ENCODE measurements at places on chromosomes 6 and 20.

GRCh38 chr20:36153736-36154699 is 522 bp upstream of the EPB41L1 start:
- peak; percentile 51 for DNase-seq

DNA sequence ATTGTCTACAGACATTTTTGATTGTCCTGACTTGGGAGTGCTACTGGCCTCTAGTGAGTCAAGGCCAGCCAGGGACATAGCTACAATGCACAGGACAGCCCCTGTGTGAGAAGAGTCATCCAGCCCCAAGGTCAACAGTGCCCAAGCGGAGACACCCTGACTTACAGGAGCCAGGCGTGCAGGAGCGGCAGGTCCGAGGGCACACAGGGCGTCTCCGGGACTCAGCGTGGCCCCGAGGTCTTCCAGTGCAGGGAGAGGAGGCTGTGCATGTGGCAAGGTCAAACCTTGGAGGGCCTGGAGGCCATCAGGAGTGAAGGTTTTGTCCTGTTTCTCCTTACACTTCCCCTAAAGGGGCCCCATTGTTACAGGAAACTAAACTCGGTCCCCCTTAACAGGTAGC is 41.3 kb upstream of the QKI start:
- no peak for DNase-seq

- no peak for DNase-seq
Observed at GRCh38 chr6:18349386-18349785, 37.8 kb upstream of the RNF144B start.

DNA sequence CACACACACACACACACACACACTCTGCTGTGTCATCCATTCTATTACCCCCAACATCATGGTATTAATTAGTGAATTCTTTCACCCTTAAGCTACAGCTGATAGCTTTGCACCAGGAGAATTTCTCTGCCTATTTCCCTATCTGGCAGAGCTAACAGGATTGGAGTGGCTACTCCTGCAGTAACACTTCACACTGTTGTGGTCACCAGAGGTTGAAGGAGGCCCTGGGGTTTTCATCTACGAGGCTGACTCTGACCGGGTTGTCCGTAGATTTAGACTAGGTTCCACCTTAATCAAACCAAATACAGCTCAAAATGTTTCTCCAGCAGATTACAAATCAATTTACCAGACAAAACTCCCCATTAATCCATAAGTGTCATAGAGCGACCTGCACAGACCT is 69.2 kb upstream of the RIPOR2 start:
- DNase-seq, result no peak

DNA sequence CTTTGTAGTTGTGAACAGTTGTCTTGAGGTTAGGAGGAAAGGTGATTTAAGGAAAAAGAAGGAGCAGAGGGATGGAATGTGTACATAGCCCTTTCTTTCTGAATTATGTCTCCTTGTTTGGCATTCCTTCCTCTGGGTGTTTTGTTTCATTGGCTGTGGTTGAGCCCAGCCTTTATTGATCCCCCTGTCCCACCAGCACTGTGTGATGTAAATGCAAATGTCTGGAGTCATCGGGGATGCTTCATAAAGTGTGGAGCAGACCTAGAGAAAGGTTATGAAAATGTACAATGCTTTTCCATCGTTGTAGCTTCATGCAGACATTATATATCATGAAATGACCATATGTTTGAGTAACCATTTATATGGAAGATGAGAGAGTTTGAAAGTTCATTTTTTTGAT is 164.5 kb downstream of the PLCB1 start:
- no peak for DNase-seq

GRCh38 chr6:26543953-26544352 is 5.8 kb downstream of the HMGN4 start:
- no peak for DNase-seq

GRCh38 chr6:83221276-83221675 is 28.1 kb downstream of the RWDD2A start:
- peak; percentile 59 for DNase-seq

DNA sequence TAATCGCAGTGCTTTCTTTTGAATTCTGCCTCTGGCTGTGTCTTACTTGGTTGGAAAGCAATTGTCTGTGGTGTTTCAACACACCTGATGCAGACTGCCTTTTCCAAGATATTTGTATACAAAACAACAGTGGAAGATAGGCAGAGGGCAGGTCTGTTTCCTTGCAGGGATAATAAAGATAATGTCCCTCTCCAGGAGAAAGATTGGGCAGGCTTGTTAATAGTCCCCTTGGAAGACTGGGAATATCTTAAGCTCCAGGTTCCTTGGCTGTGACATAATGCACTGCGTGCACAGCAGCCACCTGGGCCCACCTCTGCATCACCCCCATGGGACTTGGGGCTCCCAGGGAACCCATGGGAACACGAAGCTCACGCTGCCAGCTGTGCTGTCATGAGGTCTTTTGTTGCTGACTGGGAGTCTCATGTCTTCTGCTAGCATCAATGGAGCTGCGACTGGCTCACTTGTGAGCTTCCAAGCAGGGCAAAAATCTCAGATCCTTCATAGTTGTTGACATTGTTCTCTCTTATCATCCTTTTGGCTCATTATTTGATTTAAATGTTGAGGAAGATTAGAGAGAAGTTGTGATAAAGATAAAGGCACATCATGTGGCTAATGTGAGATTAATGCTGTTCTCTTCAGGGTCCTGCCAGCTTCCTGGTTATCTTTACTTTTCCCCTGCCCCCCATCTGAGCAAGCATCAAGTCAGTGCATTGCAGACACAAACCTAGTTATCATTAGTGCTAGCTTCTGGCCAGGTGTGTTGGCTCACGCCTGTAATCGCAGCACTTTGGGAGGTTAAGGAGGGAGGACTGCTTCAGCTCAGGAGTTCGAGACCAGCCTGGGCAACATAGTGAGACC is 107.1 kb upstream of the ASF1A start:
- no peak for DNase-seq

- no peak for DNase-seq
Observed at GRCh38 chr20:10194166-10194565, 24.5 kb upstream of the SNAP25 start.

DNA sequence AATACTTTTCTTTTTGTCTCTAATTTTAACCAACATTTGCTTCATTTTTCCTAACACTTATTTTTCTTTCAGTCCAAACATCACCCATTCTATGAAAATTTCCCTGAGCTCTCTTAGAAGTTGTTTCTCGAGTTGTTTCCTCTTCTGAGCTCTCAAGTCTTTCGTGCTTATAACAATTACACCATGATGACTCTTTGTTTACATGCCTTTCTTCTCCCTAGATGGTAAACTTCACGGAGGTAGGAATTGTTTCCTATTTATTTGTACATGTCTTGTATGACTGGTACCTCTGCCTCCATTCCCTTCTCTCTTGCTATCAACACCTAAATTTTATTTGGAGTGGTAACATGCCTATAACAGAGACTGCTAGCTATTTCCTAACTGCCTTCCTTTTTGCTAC is 6.4 kb downstream of the BLOC1S5 start:
- DNase-seq, result no peak

- DNase-seq, result peak; percentile 32
Observed at GRCh38 chr6:11672256-11672655, 106.3 kb downstream of the ADTRP start.

GRCh38 chr6:56767892-56768531 is 125.3 kb upstream of the DST start:
- DNase-seq, result peak; percentile 45

DNA sequence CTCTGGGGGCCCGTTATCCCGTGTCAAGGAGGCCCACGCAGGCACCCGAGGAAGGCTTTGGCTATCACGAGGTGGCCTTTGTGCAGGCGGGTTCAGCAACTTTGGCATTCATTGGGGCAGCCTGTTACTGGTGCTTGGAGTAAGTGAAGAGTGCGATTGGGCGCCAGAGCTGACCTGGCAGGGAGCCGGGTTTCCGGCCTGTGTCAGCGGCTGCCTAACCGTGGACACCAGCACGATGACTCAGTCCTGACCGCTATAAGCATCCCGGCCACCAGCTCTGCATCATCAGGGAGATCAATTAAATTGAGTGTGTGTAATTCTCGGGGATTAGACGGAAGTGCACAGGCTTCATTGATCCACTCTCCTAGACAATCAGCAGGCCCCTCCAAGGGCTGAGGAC is 45.9 kb downstream of the CDH4 start:
- DNase-seq, result peak; percentile 94

DNA sequence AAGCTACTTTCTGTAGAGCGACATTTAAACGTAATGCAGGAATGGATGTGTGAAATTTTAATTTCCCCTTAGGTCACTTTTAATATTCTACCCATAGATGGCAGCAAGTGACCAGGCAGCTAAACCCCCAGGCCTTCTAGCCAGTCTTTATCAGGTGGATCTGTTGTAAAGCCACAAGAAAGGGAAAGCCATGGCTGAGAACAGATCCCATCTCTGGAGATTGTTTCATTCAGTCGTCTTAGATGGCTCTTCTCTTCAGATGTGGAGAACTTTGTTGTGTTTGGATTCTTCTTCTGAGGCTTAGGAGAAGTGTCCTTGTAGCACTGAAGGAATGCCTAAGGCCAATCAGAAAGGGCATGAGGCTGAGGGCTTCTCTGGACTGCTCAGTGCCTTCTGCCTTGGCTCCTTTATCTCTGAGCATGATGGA is 15.8 kb upstream of the RNF182 start:
- DNase-seq, result peak; percentile 53

GRCh38 chr6:63560801-63561287 is 11.4 kb upstream of the LOC128125822 start:
- DNase-seq, result peak; percentile 38

DNA sequence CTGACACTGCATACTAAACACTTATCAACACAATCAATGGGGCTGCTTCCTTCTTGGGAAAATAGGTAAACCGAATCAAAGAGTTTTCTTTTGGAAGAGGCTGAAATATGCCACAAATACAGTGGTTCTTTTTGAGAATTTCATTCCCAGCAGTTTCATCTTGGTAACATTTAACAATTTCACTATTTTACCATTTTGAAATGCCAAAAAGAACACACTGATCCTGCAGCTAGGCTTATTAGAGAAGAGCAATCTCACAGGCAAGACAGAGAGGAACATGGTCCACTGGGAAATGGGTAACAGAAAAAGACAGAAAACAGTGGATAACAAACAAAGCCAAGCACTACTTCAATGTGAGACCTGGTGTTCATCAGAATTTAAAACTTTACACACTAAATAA is 2.5 kb downstream of the CNR1 start:
- no peak for DNase-seq

- DNase-seq, result peak; percentile 99
Observed at GRCh38 chr20:51631011-51631950, 88.8 kb upstream of the NFATC2 start.

DNA sequence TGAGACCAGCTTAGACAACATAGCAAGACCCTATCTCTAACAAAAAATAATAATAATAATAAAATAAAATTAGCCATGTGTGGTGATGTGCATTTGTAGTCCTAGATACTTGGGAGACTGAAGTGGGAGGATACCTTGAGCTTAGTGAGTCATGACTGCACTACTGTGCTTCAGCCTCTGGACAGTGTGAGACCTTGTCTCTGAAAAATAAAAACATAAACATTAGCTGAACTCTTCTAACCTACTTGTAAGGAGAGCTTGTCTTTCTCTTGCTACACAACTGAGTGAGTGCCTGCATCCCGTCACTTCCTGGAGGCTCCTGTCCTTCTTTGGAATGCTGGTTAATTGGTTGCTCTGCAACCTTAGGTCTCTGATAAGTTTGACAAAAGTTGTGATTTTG is 5.1 kb upstream of the DBNDD2 start:
- DNase-seq, result no peak

DNA sequence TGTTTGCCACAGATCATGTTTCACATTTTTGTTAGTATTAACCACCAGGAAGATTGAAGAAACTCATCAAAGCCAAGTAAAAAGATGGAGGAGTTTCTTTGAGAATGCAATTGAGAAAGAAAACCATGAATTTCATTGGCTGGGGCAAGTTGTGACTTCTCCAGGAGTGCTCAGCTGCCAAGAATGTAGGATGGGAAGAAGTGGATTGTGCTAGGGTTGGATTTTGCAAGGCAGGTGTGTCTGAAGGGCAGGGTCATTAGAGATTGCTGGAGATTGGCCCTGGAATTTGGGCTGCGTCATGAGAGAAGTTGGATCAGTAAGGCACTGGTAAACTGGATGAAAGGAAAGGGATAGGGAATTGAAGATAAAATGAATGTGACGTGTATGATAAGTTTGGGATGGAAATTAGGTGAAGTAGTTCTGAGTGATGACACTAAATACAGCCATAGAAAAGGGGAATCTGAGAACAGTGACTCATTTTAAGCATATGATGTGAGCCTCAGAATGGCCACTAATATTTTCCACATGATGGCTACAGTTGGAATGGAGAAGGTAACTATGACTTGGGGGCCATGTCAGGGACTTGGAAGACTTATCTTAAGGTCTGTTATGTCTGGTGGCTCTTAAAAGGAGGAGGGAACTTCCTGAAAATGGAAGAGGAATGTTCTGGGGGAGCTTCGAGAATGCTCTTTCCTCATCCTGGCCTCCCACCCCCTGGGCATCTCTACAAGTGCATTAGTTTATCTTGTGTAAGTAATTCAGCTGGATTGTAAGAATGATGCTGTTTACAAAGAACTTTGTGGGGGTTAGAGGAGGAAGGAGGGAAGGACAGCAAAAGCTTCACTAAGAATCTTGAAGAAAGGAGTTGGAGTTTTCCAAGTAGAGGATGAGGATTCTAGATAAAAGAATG is 27.8 kb upstream of the ERVFRD-1 start:
- peak; percentile 47 for DNase-seq

DNA sequence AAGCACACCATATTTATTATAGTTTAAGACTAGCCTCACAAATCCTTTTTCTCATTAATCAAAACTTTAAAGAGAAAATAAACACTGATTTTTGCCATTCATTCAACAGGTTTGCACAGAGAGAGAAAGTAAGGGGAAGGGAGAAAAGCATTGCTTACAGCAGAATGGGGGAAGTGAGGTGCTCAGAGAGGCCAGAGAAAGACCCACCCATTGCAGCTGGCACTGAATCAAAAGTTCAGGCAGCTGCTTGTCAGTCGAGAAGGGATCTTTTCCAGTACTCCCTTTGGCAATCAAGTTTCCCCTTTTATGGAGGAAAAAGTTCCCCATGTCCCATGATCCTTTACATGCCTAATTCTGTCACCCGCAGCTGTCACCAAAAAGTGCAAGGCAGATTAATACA is 8.0 kb upstream of the CRISP2 start:
- no peak for DNase-seq

GRCh38 chr6:498795-499231 is 107.3 kb downstream of the IRF4 start:
- peak; percentile 10 for DNase-seq

DNA sequence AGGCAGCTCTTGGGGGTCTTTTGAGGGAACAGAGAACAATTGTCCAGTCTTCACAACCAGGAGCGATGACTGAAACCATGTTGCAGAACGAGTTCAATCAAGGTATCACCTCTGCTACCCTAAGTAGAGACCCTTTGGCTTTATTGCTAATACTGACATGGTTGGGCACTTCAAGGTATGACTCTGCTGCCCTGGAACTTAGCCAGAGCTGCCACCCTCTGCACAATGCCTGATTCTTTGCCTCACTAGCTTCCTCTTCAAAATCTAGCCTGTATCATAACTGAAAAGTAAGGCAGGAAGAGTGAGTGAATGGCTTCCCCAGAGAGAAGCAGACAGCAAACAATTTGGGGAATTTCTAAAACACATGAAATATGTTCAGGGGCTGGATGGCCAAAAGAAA is 592.7 kb upstream of the NRSN1 start:
- no peak for DNase-seq

All from astrocyte (in vitro differentiated cells and primary cell).